ENCODE measurements at places on chromosomes 6 and 20.

GRCh38 chr6:142189057-142189456, 42.0 kb downstream of the VTA1 start:
- DNase-seq: no peak

- no peak for DNase-seq
These were observed 5.2 kb upstream of the TP53RK start for GRCh38 chr20:46694484-46694883.

DNA sequence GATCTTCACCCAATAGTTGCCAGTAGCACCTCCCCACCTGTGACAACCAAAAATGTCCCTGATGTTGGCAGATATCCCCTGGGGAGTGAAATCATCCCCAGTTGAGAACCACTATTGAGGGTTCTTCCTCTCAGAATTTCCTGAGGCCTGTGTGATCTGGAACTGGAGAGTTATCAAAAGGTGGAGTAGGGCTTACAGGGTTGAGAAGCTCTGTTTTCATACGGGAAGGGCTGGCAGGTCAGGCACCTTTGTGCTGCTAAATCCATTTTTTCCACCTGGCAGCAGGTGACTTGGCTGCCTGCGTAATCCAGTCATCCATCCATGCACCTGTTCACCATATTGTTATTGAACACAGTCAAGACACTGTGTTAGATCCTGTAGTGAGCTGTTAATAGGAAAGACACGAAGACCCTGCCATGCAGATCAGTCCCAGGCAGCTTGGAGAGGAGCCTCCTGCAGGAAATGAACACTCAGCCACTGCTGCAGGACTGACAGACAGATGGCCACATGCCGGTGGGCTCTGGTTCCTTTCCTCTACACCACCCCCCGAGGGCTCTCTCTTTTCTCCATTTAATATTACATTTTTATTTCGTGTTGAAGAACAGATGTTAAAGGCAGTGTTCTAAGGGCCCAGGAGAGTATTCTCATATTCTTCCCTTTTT, 5.4 kb downstream of the DUSP22 start:
- no peak for DNase-seq

GRCh38 chr6:141848029-141848890, 284.5 kb upstream of the GJE1 start:
- no peak for DNase-seq

DNA sequence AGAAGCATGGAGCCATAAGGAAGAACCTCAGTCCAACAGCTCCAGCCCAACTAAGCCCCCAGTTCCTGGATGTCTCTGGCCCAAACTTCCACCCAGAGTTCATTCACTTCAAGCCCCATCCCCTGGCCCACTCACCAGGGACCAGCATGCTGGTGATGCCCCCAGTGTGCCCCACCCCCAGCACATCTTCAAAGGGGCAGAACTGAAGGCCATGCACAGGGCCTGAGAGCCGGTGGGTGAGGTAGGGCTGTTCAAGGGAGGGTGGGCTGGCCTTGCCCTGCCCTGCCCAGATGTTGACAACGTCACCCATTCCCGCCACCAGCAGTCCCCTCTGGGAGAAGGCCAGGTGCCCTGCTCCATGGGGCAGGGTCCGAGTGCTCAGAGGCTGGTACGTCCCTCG, 3.6 kb downstream of the B3GALT4 start:
- DNase-seq: no peak

GRCh38 chr6:47792216-47792733, 10.4 kb downstream of the OPN5 start:
- no peak for DNase-seq

GRCh38 chr6:128017288-128017687, 116.4 kb upstream of the THEMIS start:
- DNase-seq: no peak

GRCh38 chr20:25360631-25361286, 29.9 kb downstream of the ABHD12 start:
- no peak for DNase-seq

DNA sequence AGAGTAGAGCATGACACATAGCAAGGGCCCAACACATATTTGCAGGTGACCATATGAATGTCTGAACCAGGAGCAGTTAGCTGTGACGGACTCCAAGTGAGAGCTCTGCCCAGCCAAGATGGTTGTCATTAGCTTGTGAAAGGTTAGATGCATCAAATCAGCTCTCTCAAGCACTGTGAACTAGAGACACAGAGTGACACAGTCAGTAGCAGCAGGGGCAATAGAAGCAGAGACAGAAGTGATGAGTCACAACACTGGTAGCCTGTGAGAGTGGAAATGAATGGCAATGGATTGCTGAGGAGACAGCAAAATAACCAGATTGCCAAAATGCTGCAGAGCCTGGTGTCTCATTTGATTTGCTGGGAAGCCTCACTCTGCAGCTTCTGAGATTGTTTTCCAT, 558.9 kb downstream of the PKHD1 start:
- no peak for DNase-seq

- no peak for DNase-seq
These were observed 161.1 kb downstream of the FOXA2 start for GRCh38 chr20:22423190-22423832.

- peak; percentile 37 for DNase-seq
These were observed 42.3 kb downstream of the HIVEP2 start for GRCh38 chr6:142902636-142903053.

GRCh38 chr6:12289365-12289919, 719 bp upstream of the EDN1 start:
- peak; percentile 46 for DNase-seq

DNA sequence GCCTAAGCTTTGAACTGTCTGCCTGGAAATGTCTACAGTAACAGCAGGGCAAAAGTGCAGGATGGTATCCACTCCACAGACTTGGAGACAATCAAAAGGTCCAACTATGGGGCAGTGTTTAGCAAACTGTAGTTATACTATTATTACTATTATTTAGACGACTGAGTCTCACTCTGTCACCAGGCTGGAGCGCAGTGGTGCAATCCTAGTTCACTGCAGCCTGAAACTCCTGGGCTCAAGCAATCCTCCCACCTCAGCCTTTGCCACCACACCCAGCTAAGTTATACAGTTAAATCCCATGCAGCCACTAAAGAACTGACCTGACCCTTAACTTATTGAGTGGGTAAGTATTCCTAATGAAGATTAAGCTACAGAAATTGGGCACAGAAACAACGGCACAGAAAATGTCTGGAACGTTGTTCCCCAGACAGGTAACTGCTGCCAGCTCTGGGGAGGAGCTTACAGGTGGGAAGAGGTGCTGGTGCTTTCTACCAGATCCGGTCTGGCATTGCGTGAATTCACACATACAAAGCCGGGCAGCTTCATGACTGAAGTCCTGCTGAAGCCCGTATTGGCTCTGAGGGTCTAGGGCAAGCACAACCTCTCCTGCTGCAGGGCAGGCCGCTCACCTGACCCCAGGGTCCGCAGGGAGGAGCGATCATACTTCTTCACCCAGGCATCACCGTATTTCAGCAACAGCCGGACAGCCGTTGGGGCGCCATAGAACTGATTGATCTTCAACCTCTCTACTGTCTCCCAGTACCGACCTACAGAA, 27.0 kb upstream of the APMAP start:
- DNase-seq: no peak

- DNase-seq: no peak
These were observed 229.8 kb upstream of the SASH1 start for GRCh38 chr6:148112851-148113319.

DNA sequence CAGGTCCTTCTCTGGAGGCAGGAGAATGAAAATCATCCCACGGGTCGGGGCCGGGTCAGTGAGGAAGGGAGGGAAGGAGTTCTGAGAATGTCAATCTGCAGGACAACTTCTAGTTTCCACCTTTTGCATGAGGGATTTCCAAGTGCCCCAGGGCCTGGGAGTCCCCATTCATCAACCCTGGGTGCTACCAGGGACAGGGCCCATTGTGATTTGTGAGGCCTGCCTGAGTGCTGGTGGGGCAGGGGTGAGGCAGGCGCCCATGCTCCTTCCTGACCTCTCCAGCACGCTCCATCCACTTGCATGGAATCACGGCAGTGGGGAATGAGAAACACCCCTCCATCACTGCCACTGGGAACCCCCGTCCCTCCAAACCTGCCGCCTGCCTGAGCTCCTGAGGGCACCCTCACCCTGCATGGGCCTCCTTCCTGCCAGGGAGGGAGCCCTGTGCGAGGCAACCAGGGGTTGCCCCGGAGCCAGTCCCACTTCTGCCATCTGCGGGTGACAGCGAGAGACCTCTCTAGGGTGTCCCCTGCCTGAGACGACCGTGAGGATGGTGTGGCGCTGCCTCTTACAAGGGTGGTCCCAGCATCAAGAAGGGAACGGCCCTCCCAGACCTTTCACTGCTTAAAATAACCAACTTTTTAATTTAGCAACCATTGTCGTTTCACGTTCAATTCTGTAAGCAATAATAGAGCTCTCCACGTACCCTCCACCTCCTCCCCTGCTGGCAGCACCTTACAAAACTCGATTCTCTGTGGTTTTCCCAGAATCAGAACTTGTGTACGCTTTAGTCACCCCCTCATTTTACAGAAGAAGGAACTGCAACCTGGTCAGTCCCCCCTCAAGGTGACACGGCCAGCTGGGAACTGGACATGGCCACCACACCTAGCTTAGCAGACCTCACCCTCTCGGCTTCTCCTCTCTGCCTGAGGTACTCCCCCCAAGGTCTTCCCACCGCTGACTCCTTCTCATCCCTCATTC, 28.6 kb downstream of the PMEPA1 start:
- DNase-seq: no peak

- no peak for DNase-seq
These were observed 15.7 kb upstream of the QKI start for GRCh38 chr6:163398815-163399214.

DNA sequence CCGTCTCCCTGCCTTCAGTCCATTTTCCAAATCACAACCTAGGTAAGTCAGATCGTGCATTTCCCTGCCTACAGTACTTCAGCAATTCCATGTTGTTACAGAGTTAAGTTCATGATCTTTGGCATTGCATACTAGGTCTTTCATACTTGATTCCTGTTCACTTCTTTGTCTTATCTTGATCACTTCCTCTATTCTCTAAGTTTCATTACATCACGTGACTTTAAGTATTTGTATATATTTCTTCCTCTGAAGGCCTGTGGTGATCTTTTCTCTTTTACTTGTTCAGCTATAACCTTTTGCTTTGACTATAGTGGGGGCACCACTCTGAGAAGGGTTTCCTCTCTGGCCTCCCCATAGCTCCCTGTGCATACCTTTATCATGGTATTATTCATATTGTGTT, 100.2 kb downstream of the TRMT11 start:
- DNase-seq: no peak

- no peak for DNase-seq
These were observed 54.4 kb downstream of the RTN4IP1 start for GRCh38 chr6:106574741-106575458.

DNA sequence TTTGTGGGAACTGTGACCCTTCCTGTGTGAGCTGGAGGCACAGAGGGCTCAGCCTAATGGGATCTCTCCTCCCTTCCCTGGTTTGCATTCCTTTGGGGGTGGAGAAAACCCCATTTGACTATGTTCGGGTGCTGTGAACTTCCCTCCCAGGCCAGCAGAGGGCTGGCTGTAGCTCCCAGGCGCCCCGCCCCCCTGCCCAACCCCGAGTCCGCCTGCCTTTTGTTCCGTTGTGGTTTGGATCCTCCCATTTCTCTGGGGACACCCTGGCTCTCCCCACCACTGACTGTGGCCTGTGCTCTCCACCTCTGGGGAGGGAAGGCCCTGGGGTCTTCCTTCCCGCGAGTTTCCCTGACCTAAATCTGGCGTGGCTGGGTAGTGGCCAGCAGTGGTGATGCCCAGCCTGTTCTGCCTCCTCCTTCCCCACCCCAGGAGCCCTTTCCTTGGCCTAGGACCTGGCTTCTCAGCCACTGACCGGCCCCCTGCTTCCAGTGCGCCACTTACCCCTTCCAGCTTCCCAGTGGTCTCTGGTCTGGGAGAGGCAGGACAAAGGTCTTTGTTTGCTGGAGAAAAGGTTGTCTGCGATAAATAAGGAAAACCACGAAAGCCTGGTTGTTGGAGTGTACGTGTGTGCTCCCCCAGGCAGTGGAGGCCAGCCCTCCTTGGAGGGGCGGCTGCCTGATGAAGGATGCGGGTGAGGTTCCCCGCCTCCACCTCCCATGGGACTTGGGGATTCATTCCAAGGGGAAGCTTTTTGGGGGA, 4.9 kb downstream of the VEGFA start:
- peak; percentile 60 for DNase-seq

DNA sequence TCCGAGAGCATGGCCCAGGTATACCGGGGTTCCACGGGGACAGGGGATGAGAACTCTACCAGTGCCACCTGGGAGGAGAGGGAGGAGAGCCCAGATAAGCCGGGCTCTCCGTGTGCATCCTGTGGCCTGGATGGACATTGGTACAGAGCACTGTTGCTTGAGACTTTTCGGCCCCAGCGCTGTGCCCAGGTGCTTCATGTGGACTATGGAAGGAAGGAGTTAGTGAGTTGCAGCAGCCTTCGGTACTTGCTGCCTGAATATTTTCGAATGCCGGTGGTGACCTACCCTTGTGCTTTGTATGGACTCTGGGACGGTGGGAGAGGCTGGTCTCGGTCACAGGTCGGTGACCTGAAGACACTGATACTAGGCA, 1.3 kb downstream of the TDRD6 start:
- no peak for DNase-seq

- no peak for DNase-seq
These were observed 4.9 kb downstream of the GTPBP2 start for GRCh38 chr6:43623880-43624785.

GRCh38 chr6:7881765-7882500, 28.7 kb downstream of the TXNDC5 start:
- no peak for DNase-seq

GRCh38 chr6:157646012-157646411, 177.0 kb upstream of the SNX9 start:
- no peak for DNase-seq

DNA sequence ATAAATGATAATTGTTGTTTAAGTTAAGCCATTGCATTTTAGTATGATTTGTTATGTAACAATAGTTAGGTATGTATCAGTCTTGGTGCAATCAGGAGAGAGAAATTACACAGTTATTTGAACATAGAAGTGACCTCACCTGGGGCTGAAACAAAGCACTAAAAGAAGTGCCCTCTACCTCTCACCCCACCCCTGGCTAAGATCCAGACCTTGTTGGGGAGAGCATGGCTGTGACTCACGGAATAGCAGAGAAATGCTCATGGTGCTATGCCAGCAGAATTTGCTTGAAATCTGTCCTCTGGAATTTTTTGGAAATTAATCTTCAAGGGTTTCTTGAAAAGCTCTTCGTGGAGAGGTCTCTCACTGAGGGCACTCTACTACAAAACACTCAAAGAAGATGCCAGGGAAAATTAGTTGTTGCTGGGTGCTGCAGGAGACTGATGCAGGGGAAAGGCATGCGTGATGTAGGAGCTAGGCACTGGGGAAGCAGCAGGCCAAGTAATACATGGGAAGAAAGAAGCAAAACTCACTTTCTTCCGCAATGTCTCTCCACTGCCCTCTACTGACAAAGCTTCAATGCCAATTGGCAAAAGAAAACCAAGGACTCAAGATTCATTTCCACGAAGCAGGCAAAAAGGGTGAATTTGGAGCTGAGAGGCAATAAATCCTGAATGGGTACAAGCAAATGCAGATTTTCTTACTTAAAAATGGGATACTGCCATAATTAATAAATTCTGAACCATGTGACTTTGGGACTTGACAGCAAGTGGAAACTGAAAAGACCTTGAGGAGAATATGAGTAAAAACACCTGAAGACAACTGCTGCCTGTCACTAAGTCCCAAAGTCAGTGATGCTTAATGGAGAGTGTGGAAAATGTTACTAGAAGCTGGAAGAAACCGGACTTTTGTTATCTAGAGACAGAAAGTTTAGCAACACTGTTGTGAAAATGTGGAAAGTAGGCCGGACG, 136.3 kb upstream of the ZNF184 start:
- no peak for DNase-seq

All from stimulated activated CD4-positive, alpha-beta T cell treated with anti-CD3 and anti-CD28 coated beads, Interleukin-4, amount 100 ng/mL, for 48 hours (primary cell).